ENCODE measurements at places on chromosomes 3 and 15.

GRCh38 chr3:13022348-13023234 is 50.6 kb downstream of the IQSEC1 start:
- DNase-seq: peak; percentile 88

DNA sequence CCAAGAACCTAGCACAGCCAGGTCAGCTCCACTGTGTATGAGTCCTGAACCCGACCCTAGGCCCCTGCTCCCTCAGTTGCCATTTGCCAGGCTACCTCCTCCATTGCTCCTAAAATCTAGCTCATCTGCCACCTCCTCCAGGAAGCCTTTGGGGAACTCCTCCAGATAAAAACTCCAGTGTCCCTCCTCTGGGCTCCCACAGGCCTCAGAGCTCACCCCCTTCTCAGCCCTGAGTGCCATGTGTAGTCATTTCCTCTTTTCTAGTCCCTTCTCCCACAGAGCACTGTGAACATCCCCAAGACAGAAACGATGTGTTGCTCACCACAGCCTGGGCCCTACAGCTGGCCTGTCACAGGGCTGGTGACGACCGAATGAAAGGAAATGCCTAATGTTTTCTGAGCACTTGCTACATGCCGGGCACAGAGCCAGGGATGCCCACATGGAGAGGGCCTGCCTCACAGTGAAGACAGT is 61.0 kb downstream of the IQSEC1 start:
- peak; percentile 36 for DNase-seq

GRCh38 chr3:111604119-111604518 is 9.0 kb upstream of the ZBED2 start:
- no peak for DNase-seq

DNA sequence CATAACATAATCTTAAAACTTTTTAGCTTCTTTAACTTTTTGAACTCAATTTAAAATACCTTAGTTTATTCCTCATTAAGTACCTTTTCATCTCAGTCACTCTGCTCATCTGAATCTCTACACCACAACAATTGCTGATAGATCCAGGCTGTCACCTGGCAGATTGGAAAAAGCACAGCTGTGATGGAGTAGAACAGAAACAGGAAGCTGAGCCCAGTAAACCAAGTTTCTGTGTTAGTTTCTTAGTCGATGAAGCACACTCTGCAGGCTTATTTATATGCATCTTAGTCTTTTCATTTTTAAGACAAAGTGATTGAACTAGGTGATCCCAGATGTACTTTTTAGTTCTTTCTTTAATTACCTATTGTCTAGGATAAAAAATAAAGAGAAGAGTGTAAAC is 1398.0 kb upstream of the ALCAM start:
- DNase-seq: no peak

- DNase-seq: peak; percentile 67
These were observed 21.6 kb downstream of the ACSBG1 start for GRCh38 chr15:78212546-78213424.

GRCh38 chr3:178618896-178619295 is 82.7 kb downstream of the KCNMB2 start:
- DNase-seq: no peak

DNA sequence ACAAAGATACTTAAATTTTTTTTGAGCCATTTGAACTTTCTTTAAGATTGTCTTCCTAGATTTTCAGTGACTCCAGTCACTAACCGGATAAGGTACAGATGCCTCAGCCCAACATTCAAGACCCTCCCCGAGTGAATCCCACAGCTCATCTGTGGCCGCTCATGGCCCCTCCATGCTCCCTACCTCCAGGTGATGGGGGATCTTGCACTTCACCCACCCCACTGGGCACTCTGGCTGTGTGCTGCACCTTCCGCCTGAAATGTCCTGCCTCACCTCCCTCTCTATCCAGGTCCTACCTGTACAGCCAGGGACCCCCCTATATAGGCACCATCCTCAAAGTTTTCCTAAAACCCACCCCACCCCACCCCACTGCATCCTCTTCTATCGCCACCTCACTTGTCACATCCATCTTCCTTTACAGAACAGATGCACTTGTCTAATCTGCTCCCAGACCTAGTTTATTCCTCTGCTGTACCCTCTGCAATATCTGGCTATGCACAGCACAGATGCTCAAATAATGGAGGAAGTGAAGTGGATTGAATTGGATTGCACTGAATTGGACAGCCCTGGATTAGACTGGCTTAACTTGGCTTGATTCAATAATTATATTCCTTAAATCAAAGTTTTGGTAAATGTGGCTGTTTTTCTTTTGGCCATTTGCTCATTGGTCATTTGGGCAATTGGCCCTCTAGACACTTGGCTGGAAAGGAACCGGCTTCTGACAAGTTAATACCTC is 24.5 kb downstream of the NTRK3 start:
- DNase-seq: no peak

- DNase-seq: peak; percentile 70
These were observed 13.5 kb upstream of the APOD start for GRCh38 chr3:195597229-195597628.

All from cardiac fibroblast (primary cell).